GM19239 (cell line): ENCODE measurements at places on chromosomes 16 and 17.

DNA sequence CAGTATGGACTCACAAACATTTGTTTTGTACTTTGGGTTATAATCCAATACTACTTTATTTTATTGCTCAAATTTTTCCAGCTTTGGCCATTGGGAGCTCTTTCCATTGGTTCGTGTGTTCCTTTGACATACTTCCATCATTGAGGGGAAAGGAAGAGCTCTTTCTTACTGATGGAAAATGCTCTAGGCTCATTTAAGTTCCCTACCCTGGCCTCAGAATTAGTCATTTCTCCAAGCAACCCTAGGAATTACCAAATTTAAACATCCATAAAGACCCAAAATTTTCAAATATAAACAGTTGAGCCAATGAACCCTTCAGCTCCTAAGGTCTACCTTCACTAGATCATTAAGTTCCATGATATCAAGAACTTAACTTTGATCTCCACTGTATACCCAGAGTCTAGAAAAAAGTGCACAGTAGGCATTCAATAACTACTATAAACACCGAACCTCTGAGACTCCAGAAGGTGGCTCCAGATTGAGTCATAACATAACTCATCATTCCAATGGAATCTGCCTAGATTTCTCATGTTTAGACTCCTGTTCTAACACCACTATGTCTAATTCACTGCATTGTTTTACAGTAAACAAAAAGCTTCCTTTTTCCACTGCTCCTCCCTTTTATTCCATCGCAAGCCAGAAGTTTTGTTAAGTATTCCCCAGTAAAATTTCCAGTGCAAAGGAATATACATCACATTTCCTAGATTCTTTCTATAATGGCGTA, 39.0 kb downstream of the SMURF2 start:
- DNase-seq, result no peak

- no peak for DNase-seq
Observed at GRCh38 chr17:47287639-47288038, 34.0 kb downstream of the ITGB3 start.

- no peak for DNase-seq
Observed at GRCh38 chr16:89565506-89566372, 5.3 kb downstream of the RPL13 start.

DNA sequence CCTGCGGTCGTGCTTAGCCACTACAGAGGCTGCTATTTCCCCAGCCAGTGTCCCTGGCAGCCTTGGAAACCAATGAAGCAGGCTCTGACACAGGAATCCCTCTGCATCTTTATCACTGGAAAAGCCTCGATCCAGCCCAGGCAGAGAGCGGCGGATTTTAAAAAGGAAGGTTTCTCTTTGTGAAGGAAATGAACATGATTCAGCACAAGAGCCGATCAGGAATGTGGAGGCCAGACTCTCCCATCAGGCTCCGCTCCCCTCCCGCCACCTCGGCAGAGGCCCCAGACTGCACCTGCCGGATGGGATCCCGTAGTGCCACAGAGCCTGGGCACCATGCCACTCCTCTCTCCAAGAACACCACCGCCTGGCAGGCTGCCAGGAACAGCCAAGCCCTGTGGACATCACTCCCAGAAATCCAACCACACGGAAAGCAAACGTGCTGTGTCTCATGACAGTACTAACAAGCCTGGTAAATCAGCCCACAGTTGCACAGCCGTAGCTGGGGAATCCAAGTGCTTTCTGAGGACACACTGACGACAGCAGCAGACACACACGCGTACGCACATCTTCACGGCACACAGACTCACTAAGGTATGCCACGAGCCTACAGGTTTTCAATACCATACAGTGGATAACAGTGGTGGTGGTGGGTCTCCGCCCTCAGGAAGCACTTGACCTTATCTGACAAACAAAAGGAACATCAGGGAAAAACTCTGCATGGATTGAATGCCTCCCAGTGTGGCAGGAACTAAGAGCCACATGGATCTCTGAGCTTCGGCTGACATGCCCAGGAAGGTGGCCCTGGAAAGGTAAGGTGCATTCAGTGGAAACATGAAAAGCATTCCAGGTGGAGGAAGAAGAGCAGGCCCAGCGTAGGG, 5.4 kb downstream of the LRRC75A start:
- DNase-seq, result no peak

- DNase-seq, result no peak
Observed at GRCh38 chr17:50052241-50052796, 3.6 kb upstream of the ITGA3 start.

DNA sequence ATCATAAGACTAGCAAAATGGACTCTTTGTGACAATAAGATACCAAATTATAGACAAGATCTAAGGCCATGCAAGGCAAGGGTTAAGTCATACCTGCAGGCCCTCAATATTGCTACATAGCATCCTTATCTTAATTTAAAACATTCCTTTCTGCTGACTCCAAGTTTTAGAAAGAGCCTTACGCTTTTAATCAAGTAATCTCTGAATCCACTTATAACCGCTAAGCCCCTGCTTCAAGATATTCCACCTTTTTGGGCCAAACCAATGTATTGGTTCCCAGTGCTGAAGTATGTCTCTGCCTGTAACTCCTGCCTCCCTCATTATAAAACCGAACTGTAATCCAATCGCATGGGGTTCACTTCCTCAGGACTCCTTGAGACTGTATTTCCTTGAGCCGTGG, 255.4 kb downstream of the PHKB start:
- no peak for DNase-seq

DNA sequence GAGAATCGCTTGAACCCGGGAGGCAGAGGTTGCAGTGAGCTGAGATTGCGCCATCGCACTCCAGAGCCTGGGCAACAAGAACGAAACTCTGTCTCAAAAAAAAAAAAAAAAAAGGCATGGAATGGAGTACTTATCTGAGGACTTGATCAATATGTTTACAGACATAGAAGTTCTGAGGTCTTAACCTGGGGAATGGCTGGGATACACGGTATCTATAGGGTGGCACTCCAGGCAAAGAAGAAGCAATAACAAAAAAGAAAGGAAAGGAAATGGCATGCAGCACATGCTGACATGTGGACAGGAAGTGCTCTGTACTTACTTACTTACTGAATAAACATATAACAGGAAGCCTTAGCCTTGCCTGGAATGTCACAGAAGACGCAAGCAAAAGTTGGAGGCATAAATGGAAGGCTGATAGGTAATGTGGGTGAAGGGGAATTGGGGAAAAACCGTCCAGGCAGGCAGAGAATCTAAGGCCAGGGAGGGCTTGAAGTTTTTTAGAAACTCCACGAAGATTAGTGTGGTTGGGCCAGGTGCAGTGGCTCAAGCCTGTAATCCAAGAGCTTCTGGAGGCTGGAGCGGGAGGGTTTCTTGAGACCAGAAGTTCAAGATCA, 10.1 kb upstream of the SPOP start:
- no peak for DNase-seq

GRCh38 chr17:10077561-10078299, 120.7 kb downstream of the GAS7 start:
- no peak for DNase-seq

DNA sequence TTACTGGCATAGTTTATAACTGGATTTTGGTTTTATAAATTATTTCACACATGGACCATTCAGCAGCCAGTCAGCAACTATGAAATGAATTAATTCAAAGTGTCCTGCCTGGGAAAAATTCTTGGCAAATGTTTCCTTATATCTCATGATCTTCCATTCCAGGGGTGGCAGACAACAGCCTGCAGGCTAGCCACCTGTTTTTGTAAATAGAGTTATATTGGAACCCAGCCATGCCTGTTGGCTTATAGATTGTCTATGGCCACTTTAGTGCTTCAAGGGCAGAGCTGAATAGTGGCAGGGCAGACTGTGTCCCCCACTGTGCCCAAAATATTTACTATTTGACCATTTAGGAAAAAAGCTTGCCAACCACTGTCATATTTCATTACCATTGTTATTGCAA, 613.7 kb downstream of the TMEM114 start:
- DNase-seq, result no peak
